ENCODE measurements at places on chromosomes 3 and 15. TPM values are rescaled to one million over a fixed set of nuclear protein-coding genes. Genes with fewer than 3 reads are reported as not detected.

CNTN6 gene
- not detected for total RNA-seq

ARHGEF3 gene
- 31.5 TPM for total RNA-seq

PP2D1 gene
- not detected for total RNA-seq

IL20RB gene
- 0.97 TPM for total RNA-seq

DNA sequence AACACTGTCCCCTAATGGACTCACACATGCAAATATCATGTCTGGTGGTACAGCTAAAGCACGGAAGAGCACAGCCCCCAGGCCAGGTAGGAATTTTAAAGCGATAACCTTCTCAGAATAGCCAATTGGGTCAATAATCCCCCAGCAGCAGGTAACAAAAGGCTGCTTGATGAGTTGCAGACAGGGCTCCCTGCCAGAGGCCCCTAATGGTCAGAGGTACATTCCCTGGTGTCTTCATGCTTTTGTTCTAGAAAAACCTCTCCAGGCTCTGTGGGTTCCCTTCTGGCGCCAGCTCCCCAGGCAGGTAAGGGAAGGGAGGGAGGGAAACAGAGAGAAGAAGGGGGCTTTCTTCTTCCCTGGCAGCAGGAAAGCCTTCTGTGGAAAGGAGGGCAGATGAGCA, 43.4 kb upstream of the PRTG start:
- no peaks in the 10 kb centered on the region for H3K36me3 ChIP-seq
- no peaks in the 10 kb centered on the region for H3K4me1 ChIP-seq
- no peak for DNase-seq

GRCh38 chr3:15241341-15241740, 35.3 kb downstream of the CAPN7 start:
- peaks cover 7% of the 10 kb centered on the region for H3K4me1 ChIP-seq
- peaks cover 18% of the 10 kb centered on the region for H3K36me3 ChIP-seq
- DNase-seq, result peak; percentile 69
- no peak overlapping the region for H3K27ac ChIP-seq
- H3K4me3 ChIP-seq, result no peak overlapping the region

GRCh38 chr3:17070161-17070959, 185.6 kb downstream of the PLCL2 start:
- H3K27me3 ChIP-seq, result no peaks in the 10 kb centered on the region
- DNase-seq, result no peak
- peak overlapping the region; percentile 7 for H3K27ac ChIP-seq
- H3K4me1 ChIP-seq, result peaks cover 28% of the 10 kb centered on the region
- peaks cover 30% of the 10 kb centered on the region for H3K36me3 ChIP-seq

DNA sequence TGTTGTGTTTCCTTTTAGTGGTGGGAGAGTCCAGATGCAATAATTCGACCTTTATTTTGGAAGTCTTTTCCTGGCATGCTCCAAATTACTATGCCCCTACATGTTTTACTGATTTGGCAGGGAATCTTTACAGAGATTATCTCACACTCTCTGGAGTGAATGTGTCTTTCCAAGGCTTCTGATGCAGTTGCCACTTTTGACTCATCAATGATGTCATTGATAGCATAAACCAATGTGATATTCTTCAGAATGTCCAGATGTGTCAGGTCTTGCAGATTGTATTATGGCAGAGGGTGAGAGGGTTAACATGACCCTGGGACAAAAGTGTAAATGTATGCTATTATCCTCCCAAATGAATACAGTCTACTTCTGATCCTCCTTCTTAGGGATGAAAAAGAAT, 9.7 kb downstream of the RTP4 start:
- H3K4me1 ChIP-seq, result no peaks in the 10 kb centered on the region
- H3K4me3 ChIP-seq, result no peak overlapping the region
- no peak overlapping the region for H3K27ac ChIP-seq

DNA sequence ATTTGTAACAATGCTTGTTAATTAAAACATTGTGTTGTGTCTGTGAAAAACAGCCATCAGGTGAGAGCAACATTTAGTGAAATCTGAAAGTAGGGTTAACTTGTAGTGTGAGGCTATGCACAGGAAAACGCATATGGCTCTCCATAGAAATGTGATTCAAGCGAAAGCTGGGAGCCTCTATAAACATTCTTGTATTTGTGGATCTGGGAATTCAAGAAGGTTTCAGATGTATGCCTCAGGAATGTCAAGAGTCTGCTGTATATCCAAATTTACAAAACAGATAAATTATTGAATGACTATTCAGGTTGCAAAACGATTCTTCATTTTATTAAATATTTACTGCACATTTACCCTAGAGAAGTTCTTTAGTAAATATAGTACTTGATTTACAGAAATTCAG, 166.0 kb downstream of the THSD4 start:
- H3K4me1 ChIP-seq, result no peaks in the 10 kb centered on the region
- no peak overlapping the region for H3K27ac ChIP-seq
- H3K4me3 ChIP-seq, result no peak overlapping the region
- no peaks in the 10 kb centered on the region for H3K36me3 ChIP-seq

DNA sequence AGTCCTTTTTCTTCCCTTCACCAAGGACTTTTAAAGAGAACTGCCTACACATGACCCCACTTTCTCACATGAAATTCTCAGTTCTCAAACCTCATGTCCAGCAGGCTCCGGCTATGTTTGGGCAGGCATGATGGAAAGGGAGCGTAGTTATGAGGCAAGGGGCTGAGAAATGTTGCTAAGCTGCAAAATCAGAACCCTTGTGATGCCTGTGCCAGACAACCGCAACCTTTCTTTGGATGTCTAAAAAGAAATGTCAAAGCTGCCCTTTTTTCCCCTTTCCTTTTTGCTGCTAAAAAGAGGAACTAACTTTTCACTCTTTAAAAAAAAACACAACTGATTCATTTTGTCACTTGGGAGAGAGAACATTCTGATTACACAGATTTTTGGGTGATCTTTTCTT, 19.2 kb downstream of the GNB4 start:
- H3K27me3 ChIP-seq, result peaks cover 2% of the 10 kb centered on the region
- H3K36me3 ChIP-seq, result no peaks in the 10 kb centered on the region
- DNase-seq, result no peak
- no peaks in the 10 kb centered on the region for H3K4me1 ChIP-seq
- H3K4me3 ChIP-seq, result no peak overlapping the region

- peaks cover 11% of the 10 kb centered on the region for H3K4me1 ChIP-seq
- H3K27ac ChIP-seq, result peak overlapping the region; percentile 79
- DNase-seq, result peak; percentile 86
- H3K27me3 ChIP-seq, result no peaks in the 10 kb centered on the region
- H3K36me3 ChIP-seq, result no peaks in the 10 kb centered on the region
Observed at GRCh38 chr3:50450209-50450921, 53.1 kb downstream of the CACNA2D2 start.

GRCh38 chr15:39131609-39132008, 449.3 kb upstream of the THBS1 start:
- DNase-seq, result no peak
- H3K4me1 ChIP-seq, result no peaks in the 10 kb centered on the region
- H3K4me3 ChIP-seq, result no peak overlapping the region
- no peaks in the 10 kb centered on the region for H3K36me3 ChIP-seq

DNA sequence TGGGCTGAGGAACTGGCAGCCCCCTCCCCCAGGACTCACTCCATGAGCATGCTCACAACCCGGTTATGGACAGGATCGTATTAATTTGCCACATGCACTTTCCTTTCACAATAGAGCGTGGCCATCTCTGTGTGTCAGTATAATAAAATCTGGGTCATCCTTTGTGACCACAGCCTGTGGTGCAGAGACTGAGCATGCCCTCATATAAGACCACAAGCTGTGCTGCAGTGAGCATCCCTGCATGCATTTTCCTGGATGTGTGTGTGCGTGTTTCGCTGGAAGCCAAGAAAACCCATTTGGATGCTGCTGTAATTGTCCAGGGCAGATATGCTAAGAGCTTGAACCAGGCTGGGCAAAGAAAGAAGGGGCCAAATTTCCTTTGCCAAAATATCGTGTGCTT, 39.7 kb downstream of the CYP11A1 start:
- no peaks in the 10 kb centered on the region for H3K4me1 ChIP-seq
- H3K4me3 ChIP-seq, result no peak overlapping the region
- no peaks in the 10 kb centered on the region for H3K36me3 ChIP-seq
- DNase-seq, result no peak
- H3K27ac ChIP-seq, result no peak overlapping the region
- H3K27me3 ChIP-seq, result no peaks in the 10 kb centered on the region
